Activated CD4-positive, CD25-positive, alpha-beta regulatory T cell (primary cell): ENCODE measurements at places on chromosomes 12 and 14.

DNA sequence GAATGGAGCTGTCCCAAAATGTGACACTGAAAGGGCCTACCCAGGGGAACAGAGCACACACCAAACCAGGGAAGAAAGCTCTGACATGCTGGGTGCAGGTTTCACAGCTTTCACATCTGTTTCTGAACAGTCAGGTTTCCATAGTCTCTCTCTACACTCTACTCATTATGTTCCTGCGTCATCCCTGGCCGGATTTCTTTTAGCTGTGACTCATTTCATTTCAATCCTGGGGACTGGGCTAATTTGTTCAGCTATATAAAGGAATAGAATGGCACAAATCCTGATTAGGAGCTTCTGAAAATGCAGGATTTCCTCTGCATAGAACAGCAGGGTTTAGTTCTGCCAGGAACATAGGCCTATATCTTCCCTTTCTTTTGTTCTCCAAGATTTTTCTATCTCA is 649.8 kb downstream of the RPS29 start:
- DNase-seq, result no peak

DNA sequence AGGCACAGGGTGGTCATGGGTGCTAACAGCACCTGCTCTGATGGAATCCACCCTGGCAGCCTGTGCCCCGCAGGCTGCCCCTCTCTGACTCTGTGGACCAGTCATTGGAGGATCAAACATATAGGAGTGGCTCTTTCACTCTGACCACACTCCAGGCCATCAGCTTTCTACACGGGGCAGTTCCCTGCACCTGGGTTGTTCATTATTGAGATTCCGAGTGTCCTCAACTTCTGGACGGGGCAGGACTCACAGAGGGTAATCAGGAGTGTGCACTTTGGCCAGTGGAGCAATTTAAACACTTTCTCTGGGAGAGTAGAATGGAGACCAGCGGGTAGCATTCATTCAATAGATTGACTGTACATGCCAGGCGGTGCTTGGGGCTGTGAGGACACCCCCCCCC is 94.8 kb downstream of the NINJ2 start:
- DNase-seq, result no peak

DNA sequence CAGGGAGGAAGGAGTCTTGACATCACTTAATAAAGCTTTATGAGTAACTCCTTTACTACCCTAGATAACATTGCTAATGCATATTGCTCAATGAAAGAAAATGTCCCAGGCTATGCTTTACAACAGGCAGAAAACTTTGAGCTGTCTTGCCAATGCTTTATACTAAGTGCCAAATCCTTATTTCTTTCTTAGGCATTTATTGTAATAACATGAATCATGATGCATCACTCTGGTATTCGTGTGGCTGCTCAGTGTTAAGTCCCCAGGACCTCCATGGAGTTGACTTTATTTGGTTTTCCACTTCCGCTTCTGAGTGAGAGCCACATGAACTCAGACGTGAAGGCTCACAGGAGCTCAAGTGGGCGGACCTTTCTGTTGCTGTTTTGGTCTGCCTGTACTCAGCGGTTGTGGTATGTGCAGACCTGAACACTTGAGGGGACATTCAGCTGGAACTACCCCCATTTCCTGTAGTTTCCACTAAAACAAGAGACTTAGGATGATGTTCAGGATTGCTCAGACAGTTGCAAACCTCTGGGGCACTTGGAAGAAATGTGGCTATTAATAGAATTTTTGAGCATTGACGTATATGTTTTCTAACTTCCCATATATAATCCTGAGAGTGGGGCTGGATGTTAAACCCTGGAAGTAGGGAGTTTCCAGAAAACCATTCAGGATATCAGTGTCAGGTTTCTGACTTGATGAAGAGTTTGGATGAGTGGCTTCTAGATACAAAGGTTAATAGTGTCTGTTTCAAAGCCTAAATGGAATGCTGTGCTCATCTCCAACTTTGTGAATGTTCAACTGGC is 258.6 kb downstream of the MSRB3 start:
- no peak for DNase-seq

- no peak for DNase-seq
These were observed 33.9 kb downstream of the PLCZ1 start for GRCh38 chr12:18703911-18704310.

DNA sequence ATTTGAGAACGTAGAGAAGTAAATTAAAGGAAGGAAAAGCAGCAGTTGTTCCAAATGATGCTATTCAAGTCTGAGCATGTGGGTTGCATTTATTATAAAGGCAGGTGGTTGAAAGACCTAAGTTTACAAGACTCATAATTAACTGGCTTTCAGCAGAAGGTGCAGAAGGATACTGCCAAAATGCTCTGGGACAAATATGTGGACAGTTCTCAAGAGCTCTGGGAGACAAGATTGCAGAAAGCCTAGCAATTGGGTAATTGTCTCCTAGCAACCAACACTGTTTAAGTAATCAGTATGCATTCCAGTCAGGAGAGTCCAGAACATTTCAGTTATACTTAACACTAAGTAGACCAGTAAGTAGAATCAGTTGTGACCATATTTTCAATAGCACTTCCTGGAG is 131.5 kb downstream of the GPR135 start:
- no peak for DNase-seq

DNA sequence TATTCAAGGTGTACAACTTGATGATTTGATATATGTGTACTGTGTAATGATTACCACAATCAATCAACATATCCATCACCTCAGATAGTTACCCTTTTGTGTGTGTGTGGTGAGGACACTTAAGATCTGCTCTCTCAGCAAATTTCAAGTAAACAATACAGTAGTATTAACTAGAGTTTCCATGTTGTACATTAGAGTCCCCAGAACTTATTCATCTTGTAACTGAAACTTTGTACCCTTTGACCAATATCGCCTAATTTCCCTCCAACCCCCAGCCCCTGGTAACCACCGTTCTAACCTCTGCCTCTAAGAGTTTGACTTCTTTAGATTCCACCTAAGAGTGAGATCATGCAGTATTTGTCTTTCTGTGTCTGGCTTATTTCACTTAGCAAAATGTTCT is 12.1 kb downstream of the ADCK1 start:
- no peak for DNase-seq
